Activated effector memory CD4-positive, alpha-beta T cell treated with anti-CD3 and anti-CD28 coated beads, Interleukin-2, amount 50 U/mL, for 16 hours (primary cell): ENCODE measurements at places on chromosomes 7 and 10.

DNA sequence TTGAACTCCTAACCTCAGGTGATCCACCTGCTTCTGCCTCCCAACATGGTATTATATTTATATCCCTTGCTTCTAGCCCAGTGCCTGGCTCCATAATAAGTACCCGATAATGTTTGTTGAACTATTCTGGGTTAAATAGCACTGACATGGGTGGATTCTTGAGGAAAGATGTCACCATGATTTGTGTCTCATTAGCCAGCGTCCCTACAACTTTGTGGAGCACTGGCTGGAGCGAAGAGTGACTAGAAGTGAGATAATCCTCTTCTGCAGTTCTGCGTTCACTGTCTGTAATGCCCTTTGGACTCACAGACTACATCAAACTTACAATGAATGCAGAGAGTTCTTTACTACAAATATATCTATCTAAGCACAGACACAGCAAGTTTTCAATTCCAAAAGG lies 16.9 kb upstream of the AKR1E2 start:
- no peak for DNase-seq

DNA sequence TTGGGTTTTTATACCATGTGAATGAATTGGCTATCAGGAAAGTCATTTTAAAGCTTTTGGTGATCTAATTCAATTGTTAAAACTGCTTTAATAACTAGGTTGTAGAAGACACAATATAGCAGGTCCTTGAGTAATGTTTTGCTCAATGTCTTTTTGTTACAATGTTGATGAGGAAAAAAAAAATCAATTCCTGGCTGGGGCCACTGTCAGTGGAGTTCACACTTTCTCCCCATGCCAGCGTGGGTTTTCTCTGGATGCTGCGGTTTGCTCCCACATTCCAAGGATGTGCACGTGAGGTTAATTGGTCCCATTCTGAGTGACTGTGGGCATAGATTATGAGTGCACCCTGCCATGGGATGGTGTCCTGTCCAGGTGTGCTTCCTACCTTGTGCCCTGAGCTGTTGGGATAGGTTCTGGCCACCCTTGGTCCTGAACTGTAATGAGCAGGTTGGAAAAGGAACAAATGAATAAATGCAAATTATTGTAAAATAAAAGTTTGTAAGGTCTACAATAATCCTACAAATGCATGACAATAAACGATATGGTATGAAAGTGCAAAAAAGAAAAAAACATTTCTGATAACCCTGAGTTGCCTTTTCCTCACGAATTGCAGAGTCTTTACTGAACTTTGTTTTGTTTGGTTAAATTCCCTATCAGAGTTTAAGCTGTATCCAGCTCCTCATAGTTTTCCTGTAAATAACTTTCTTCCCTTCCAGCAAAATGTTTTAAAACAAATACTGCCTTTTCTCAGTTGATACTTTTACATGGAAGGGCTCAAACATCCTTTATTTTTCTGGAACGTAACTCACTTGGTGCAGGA lies 62.7 kb downstream of the AKR1C4 start:
- no peak for DNase-seq

- DNase-seq: no peak
These were observed 77.7 kb upstream of the GNA12 start for GRCh38 chr7:2921653-2922347.

GRCh38 chr7:82152858-82153257 lies 290.7 kb downstream of the CACNA2D1 start:
- no peak for DNase-seq

DNA sequence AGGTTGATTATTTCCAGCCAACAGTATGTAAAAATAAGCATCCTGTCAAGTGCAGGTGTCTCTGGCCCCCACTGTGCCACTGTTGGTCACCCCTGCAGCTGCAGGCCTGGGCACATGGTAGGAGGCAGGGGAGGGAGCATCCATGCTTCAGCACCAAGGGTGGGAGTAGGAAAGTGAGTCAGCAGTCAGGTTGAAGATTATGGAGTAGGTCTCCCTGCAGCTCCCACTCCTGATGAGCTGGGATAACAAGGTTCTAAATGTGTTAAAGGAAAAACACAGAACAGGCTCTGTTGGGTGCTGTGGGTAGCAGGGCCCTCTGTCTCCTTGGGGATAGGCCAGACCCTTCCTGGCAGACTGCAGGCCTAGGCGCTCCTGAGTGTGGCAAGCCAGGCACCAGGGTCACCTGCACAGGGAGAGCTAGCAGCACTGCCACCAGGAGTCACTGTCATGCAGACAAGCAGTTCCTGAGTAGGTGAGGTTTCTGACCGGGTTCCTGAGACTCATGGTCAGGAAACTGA lies 59.3 kb downstream of the NUDCD3 start:
- DNase-seq: no peak

DNA sequence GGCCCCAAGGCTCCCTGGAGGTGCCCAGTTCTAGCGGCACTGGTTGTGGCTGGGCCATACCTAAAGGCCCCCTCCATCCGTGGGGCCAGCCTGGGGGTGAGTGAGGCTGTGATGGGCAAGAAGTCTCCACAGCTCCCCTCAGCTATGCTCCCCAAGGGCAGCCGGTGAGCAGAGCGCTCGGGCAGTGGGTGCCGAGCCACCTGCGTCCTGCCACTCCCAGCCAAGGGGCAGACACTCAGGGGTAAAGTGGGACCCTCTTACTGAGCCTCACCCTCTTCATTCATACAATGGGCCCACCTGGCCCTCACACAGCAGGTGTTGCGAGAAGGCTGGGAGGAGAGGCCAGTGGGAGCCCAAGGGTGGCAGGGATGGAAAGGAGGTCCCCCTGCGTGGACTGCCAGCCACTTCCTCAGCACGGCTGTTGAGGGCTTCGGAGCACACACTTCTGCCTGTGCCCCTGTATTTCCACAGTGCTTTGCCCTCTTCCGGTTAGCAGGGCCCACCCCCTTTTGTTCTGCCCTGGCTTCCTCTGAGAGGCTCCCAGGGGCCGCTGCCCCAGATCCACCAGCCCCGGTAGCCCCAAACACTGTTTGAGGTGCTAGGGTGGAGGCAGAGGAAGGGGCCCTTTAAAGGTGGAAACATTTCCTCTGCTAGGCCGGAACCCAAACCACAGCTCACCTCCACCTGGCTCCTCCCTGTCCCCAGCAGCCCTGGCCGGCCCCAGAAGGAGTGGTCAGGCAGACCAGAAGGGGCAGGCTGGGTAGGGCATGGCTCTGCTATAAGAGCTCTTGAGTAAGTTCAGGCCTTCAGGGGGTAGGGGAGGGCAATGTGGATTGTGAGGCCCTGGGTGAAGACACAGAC lies 16.4 kb upstream of the C10orf105 start:
- peak; percentile 81 for DNase-seq

DNA sequence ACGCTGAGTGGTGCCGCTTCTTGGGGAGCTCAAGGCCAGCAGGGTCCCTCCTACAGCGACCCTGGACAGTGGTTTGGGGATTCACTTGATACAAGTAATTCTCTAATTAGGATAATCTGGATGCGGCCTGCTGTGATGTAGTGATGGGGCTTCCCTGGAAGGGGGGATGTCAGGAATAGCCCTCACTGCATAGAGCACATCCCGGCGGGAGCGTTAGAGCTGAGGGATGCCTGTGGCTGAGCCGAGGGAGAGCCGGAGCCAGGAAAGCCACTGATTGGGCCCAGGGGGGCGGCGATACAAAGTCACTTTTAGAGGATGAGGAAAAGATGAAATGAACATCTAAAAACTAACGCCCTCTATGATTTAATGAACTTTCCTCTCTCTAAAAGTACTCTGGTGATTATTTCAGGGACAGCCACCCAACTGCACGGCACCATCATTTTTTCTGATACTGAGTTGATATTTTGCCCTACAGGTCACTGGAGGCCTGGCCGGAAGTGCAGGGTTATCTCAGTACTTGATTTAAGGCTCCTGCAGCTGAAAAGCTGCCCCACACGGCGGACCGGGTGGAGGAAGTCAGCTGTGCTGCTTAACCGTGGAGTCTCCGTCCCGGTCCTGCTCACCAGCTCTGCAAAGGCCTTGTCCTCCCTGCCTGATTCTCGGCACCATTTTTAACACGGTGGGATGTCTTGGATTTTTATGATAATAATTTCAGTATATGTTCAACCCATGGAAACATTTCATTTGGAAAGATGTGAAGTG lies 518.8 kb downstream of the DNAJB6 start:
- DNase-seq: no peak

- no peak for DNase-seq
These were observed 67.6 kb downstream of the CDK6 start for GRCh38 chr7:92768501-92769393.

- DNase-seq: no peak
These were observed 136.4 kb downstream of the WNT2 start for GRCh38 chr7:117186218-117187010.

DNA sequence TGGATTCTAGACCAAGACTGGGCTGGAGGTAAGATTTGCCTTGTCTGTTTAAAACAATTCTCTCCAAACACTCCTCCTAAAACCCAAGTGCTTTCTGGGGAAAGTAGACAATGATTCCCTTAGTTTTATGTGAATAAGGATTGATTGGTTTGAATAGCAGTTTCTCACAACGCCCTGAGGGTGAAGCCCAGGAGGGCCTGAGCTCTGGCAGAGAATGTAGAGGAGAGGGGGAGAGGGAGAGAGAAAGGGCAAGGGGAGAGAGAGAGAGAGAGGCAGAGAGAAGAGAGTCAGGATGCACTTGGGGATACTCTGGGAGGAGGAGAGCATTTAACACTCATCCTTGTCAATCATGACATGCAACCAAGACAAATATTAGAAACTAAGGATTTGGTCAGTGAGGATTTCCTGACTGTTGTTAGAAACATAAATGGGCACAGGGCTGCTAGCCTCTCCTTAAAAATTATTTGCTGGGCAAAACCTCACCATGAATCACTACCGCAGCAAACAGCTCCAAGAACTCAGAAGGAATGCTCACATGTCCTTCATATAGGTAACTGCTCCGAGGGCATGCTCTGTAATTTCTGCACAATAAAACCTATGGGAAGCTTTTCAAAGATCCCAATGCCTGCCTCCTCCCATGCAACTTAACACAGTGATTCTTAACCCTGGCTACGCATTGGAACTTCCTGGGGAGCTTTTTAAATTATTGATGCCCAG lies 55.2 kb upstream of the RAPGEF5 start:
- no peak for DNase-seq

DNA sequence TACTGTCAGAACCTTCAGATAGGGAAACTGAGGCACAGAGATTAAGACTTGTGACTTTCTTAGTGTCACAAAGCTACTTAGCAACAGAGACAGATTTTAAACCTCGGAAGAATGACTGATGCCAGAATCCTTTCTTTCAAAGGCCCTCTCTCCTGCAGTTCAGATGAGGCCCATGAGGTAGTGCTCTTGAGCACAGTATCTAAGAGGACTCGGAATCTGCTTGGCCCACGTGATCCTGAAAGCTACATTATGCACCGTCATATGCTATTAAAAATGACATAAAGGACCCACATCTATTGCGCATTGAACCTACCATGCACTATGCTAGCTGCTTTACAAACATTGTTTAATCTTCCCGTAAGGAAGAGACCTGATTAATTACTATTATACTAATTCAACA lies 355.9 kb downstream of the SFMBT2 start:
- no peak for DNase-seq

DNA sequence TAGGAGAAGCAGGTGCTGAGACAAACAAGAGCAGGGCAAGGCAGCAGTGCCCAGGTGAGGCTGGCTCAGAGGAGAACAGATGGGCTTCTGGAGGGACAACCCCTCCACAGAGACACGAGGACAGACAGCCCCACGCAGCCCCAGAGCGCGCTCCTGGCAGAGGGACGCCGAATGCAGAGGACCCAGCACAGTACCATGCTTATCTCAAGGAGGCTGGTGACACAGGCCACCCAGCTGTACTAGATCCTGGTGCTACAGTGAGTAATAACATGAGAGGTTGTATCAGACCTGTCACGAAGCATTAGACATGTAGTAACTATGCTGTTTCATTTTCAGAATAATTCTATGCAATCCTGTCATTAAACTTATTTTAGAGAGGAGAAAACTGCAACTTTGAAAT lies 60.4 kb upstream of the NCAPG2 start:
- DNase-seq: no peak

- DNase-seq: no peak
These were observed 16.8 kb downstream of the LAT2 start for GRCh38 chr7:74226633-74227032.

- no peak for DNase-seq
These were observed 15.1 kb downstream of the GATA3 start for GRCh38 chr10:8069627-8070026.

DNA sequence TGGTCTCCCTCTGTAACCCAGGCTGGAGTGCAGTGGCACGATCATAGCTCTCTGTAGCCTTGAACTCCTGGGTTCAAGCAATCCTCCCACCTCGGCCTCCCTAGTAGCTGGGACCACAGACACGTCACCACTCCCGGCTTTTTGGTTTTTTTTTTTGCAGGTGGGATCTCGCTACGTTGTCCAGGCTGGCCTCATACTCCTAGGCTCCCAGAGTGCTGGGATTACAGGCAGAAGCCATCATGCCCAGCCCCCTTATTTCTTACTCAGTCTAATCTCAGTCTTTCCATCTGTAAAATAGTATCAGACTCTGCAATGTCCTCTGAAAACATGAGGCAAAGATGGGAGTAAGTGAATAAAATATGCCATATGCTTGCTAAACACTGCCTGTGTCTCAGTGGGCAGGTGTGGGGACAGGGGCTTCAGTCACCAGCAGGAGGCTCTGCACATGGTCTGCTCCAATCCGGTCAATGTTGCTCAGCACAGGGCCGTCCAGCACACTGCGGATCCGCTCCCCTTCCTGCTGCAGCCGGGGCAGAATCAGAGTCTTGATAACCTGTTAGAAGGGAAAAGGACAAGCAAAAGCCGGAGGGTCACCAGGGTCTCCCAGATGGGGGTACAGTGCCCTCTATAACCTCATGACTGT lies 8.2 kb downstream of the AP4M1 start:
- DNase-seq: no peak

DNA sequence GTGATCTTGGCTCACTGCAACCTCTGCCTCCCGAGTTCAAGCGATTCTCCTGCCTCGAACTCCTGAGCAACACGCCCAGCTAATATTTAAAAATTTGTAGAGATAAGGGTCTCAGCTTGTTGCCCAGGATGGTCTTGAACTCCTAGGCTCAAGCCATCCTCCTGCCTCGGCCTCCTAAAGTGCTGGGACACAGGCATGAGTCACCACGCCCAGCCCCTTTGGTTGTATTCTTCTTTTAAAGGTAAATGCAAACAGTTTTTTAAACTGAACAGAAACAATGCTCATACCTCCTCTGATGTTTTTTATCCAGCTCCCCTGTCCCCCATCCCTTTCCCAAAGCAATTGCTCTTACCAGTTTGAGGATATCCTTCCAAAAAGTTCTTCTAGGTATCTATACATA lies 79.5 kb upstream of the DUSP5 start:
- no peak for DNase-seq

DNA sequence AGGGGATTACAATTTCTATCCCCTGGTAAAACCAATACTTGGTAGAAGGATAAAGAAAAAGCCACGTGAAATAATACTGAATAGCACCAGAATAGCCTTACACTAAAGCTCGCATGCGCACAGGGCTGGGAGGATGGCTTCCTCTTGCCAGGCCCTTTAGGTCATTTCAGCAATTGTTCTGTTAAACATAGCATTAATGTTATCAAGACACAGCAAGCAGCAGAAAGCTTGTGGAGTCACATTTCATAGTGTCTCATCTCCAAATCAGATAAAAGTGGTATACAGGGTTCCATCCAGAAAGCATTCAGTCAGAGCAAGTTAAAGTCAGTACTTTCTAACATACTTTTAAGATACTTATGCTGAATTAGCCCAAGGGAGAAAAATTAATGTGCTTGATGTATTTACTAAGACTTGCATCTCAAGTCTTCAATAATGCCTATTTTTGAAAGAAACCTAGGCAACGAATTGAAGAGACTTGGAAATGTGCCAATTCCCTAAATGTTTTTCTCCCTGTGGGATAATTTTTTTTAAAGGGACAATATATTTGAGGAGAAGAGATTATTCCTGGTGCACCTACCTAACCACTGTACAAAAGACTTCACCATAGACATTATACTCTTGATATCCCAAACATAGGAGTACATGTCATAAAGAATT lies 14.3 kb upstream of the NPM3 start:
- no peak for DNase-seq
